HFFc6 (cell line): ENCODE measurements at places on chromosomes 7 and 10. TPM values are rescaled to one million over a fixed set of nuclear protein-coding genes. Genes with fewer than 3 reads are reported as not detected.

- H3K27ac ChIP-seq, result no peak overlapping the region
- no peak overlapping the region for H3K4me3 ChIP-seq
- H3K36me3 ChIP-seq, result peaks cover 16% of the 10 kb centered on the region
- no peak for DNase-seq
- peaks cover 6% of the 10 kb centered on the region; the same call in 1 of the 2 replicates for H3K27me3 ChIP-seq
Observed at GRCh38 chr10:3319811-3320226, 147.2 kb upstream of the PITRM1 start.

DNA sequence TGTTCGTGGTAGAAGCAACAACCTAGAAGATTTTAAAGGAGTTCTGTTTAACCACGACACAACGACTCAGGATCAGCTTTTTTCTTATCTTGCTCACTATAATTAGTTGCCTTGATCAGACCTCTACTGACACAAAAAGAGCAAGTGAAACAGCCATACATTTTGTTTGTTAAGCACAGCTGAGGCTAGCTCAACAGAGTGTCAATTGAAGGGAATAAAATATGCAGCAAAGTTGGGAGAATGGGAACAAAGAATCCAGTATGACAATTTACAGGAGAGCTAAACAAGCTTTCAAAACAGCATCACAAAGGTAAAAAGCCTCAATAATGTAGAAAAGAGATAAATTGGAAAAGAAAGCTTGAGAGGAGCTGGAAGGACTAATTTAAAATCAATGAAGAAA lies 40.5 kb upstream of the HERPUD2 start:
- H3K36me3 ChIP-seq, result no peaks in the 10 kb centered on the region
- peaks cover 16% of the 10 kb centered on the region for H3K4me1 ChIP-seq
- H3K27ac ChIP-seq, result no peak overlapping the region
- peaks cover 9% of the 10 kb centered on the region for H3K27me3 ChIP-seq
- no peak overlapping the region for H3K4me3 ChIP-seq

- no peak overlapping the region for H3K27ac ChIP-seq
- H3K27me3 ChIP-seq, result no peaks in the 10 kb centered on the region
- no peak overlapping the region for H3K4me3 ChIP-seq
- no peak for DNase-seq
Observed at GRCh38 chr7:48759431-48760080, 164.8 kb upstream of the CDC14C start.

DNA sequence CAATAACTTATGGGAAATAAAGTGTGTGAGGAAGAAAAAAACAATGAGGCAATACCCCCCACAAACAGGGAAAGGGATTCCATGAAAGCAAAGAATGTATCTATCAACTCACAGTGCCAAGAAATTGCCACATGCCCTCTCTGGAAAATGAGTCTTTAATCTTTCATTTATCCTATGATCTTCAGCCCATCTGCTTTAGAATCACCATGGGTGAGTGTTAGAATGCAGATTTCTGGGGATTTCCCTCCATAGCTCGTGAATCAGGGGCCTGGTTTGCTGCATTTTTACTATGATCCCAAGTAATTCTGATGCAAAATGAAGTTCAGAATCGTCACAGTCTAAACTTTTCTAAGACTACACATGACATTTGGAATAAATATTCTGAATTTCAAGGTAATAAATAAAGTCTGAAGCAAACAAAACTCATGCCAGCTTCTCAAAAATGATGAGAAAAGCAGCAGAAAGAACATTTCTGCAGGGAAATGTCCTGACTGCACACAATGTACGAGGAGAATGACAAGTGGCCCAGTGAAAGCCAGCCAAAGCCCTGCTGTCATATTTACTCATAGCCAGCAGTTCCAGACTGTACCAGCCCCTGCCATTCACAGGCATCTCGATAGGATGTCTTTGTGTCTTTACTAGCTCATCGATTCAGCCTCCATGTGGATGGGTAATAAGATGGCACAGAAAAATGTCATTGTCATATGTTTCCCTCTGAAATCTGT lies 167.1 kb downstream of the ELMO1 start:
- no peak for DNase-seq
- H3K27me3 ChIP-seq, result no peaks in the 10 kb centered on the region; the same call in none of the 2 replicates
- 0 out of 2 replicates have a peak, but pooled peaks cover 4% of the 10 kb centered on the region for H3K36me3 ChIP-seq
- no peaks in the 10 kb centered on the region for H3K4me1 ChIP-seq
- no peak overlapping the region for H3K27ac ChIP-seq

DNA sequence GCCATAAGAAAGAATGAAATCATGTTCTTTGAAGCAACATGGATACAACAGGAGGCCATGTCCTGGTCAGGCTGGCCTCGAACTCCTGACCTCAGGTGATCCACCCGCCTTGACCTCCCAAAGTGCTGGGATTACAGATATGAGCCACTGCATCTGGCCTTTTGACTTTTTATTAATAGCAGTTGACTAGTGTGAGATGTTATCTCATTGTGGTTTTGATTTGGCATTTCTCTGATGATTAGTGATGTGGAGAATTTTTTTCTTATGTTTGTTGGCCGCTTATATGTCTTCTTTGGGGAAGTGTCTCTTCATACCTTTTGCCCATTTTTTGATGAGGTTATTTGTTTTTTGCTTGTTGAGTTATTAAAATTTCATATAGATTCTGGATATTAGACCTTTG lies 400.9 kb downstream of the SUGCT start:
- H3K36me3 ChIP-seq, result no peaks in the 10 kb centered on the region
- no peak for DNase-seq
- peak overlapping the region; percentile 2; the same call in 1 of the 2 replicates for H3K4me3 ChIP-seq
- H3K27me3 ChIP-seq, result no peaks in the 10 kb centered on the region
- H3K4me1 ChIP-seq, result peaks cover 32% of the 10 kb centered on the region
- no peak overlapping the region for H3K27ac ChIP-seq

GRCh38 chr7:24891311-24891735 lies 88.7 kb downstream of the OSBPL3 start:
- no peak for DNase-seq
- H3K27ac ChIP-seq, result 0 out of 2 replicates have a peak overlapping the region, but pooled peaks have one; percentile 3
- peaks cover 6% of the 10 kb centered on the region; the same call in 1 of the 2 replicates for H3K27me3 ChIP-seq
- H3K4me1 ChIP-seq, result peaks cover 70% of the 10 kb centered on the region
- H3K36me3 ChIP-seq, result peaks cover 35% of the 10 kb centered on the region

Gene GIMAP4
- not detected in 3 replicates for total RNA-seq

Gene CPN1
- total RNA-seq, result not detected in 2 replicates

DNA sequence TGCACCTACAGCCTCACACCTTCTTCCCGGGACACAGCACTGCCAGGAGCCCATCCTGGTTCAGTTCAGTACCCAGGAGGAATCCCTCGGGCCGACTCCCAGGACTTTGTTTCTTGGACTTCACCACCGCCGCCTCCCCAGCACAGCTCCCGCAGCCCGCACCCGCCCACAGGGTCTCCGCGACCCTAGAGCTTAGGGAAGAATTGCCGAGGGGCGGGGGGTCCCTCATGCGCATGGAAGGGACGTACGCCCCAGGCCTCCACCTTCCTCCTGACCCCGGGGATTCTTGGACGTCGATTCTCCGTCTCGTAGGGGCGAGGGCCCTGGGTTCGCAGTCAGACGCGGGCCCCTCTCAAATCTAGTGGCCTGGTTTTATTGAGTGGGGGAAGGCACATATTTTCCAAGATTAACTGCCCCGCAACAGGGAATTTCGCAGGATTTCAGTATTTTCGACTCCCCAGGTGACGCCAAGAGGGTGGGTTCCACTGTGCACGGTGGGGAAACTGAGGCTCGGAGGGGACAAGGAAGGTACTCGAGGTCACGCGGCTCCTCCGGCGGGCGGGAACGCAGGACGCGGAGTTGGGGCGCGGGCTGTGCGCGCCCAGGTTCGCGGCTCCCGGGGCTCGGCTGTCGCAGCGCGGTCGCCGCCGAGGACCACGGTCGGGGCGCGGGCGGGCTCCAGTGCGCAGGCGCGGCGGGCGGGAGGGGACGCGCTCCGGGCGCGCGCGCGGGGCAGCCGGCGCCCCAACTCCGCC lies at the start of gene ADCY1:
TSS of gene ADCY1 (plus strand) at position 708 of the 755 bp plus-strand sequence. CDS start 176 bp downstream, outside the sequence.
- no peaks in the 10 kb centered on the region for H3K4me1 ChIP-seq
- no peak for DNase-seq
- no peak within 1 kb of the TSS for H3K27ac ChIP-seq

Gene TFEC
- total RNA-seq, result 0.19 TPM in 1 of 3 replicates, not detected in the others

GRCh38 chr7:34338961-34339526 lies 319.0 kb upstream of the NPSR1 start:
- peaks cover 48% of the 10 kb centered on the region for H3K4me1 ChIP-seq
- H3K36me3 ChIP-seq, result peaks cover 16% of the 10 kb centered on the region; the same call in 1 of the 2 replicates
- peaks cover 4% of the 10 kb centered on the region for H3K27me3 ChIP-seq
- peak overlapping the region; percentile 71 for H3K27ac ChIP-seq
- peak; percentile 75 for DNase-seq

Gene PRSS37
- not detected in 3 replicates for total RNA-seq

Gene PTF1A
- not detected in 2 replicates for total RNA-seq

Gene IGFBP3
- total RNA-seq, result 897 and 928 TPM in 2 replicates

- no peak overlapping the region for H3K4me3 ChIP-seq
- H3K27me3 ChIP-seq, result peaks cover 1% of the 10 kb centered on the region; the same call in 1 of the 2 replicates
- no peaks in the 10 kb centered on the region for H3K4me1 ChIP-seq
- H3K27ac ChIP-seq, result no peak overlapping the region
Observed at GRCh38 chr7:154546946-154547587, 455.9 kb downstream of the PAXIP1 start.

Gene MBL2
- not detected in 3 replicates for total RNA-seq

Gene OR2A5
- total RNA-seq, result not detected in 3 replicates

DNA sequence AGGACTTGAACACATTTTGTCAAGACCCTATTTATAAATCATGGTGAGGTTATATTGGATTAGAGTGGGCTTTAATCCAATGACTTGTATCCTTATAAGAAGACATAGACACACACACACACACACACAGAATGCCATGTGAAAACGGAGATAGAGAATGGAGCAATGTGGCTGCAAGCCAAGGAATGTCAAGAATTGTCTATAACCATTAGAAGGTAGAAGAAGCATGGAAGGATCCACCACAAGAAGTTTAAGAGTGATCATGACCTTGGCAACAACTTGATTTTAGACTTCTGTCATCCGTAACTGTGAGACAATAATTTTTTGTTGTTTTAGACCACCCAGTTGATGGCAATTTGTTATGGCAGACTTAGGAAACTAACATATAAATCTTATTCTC lies 514.2 kb downstream of the TFEC start:
- no peaks in the 10 kb centered on the region for H3K36me3 ChIP-seq
- H3K4me3 ChIP-seq, result no peak overlapping the region
- H3K27ac ChIP-seq, result no peak overlapping the region
- DNase-seq, result no peak
- H3K27me3 ChIP-seq, result no peaks in the 10 kb centered on the region

DNA sequence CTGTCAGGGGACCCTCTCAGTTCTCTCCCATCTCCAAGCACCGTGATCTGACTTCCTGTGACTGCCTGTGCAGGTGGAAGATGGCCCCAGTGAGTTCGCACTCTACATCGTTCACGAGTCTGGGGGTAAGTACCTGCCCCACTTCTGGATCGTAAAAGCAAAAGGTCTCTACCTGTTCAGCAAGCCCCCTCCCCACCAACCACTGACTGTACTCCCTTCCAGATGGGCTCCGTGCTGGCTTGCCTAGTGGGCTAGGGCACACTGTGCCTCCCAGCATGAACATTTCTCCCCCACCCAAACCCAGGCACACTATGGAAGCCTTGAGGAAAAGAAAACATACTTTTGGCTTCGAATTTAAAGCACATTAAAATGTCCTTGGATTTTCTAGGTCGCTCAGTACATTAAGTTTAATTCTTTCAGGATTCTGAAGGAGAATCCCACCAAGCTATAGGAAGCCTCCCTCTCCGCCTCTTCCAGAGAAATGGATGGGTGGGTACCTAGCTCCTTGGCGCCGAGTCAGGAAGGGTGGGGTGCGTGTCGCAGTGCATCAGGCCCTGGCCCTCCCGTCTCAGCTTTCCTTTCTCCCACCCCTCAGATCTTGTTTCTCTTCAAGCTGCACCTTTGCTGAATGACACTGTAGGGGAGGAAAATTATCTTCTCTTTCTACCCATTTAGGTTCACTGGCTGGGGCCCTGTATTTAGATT lies 11.0 kb upstream of the ZNF22 start:
- no peak overlapping the region for H3K4me3 ChIP-seq
- peaks cover 20% of the 10 kb centered on the region for H3K4me1 ChIP-seq
- peaks cover 6% of the 10 kb centered on the region for H3K27me3 ChIP-seq
- no peak overlapping the region for H3K27ac ChIP-seq
- H3K36me3 ChIP-seq, result no peaks in the 10 kb centered on the region

GRCh38 chr10:80487791-80488538 lies 33.9 kb downstream of the TSPAN14 start:
- no peak overlapping the region for H3K27ac ChIP-seq
- H3K4me1 ChIP-seq, result peaks cover 68% of the 10 kb centered on the region
- no peak overlapping the region for H3K4me3 ChIP-seq
- 0 out of 2 replicates have a peak, but pooled peaks cover 1% of the 10 kb centered on the region for H3K27me3 ChIP-seq
- DNase-seq, result no peak
- peaks cover 22% of the 10 kb centered on the region for H3K36me3 ChIP-seq

Gene CPVL
- not detected in 2 replicates for total RNA-seq

GRCh38 chr7:7821517-7821916 lies 103.1 kb upstream of the RPA3 start:
- no peak overlapping the region for H3K4me3 ChIP-seq
- no peak for DNase-seq
- no peak overlapping the region for H3K27ac ChIP-seq
- H3K27me3 ChIP-seq, result no peaks in the 10 kb centered on the region
- peaks cover 5% of the 10 kb centered on the region; the same call in 1 of the 2 replicates for H3K4me1 ChIP-seq

- peaks cover 8% of the 10 kb centered on the region for H3K27me3 ChIP-seq
- no peaks in the 10 kb centered on the region for H3K36me3 ChIP-seq
- no peaks in the 10 kb centered on the region for H3K4me1 ChIP-seq
- no peak overlapping the region for H3K27ac ChIP-seq
Observed at GRCh38 chr7:152894295-152895170, 135.0 kb downstream of the ACTR3B start.

DNA sequence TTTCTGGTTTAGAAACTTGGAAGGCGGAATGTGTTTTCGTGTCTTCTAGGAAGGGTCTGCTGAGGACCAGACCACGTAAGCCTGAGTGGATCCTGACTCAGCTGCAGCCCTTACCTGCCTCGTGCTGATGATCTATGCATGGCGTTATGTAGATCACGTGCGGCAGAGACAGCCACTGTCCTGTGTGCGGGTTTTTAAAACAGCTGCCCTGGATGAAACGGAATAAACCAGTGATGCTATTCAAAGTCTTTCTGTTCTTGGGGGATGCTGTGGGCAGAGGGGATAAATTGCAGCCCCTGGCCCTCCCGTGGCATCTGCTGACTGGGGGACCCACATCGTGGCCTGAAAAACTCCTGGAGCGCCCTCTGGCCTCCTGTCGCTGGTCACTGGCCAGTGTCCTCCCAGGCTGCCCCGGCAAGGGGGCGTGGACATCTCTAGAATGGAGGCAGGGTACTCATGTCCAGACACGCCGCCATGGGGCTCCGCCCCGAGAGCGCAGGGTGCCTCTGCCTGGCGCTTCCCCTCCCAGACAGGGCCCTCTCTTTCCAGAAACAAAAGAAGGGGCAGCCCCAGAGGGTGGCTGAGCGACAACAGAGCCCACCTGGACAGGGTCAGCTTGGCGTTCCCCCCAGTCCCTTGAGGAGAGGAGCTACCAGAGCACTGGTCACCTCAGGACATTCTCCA lies 13.2 kb downstream of the ALKBH4 start:
- no peaks in the 10 kb centered on the region for H3K36me3 ChIP-seq
- peaks cover 3% of the 10 kb centered on the region for H3K4me1 ChIP-seq
- H3K27ac ChIP-seq, result no peak overlapping the region

- no peaks in the 10 kb centered on the region for H3K36me3 ChIP-seq
- H3K4me3 ChIP-seq, result no peak overlapping the region
- no peak for DNase-seq
- H3K27ac ChIP-seq, result no peak overlapping the region
- peaks cover 1% of the 10 kb centered on the region for H3K27me3 ChIP-seq
Observed at GRCh38 chr7:15012135-15012534, 109.6 kb upstream of the DGKB start.
